ENCODE measurements at places on chromosomes 16 and 17.

DNA sequence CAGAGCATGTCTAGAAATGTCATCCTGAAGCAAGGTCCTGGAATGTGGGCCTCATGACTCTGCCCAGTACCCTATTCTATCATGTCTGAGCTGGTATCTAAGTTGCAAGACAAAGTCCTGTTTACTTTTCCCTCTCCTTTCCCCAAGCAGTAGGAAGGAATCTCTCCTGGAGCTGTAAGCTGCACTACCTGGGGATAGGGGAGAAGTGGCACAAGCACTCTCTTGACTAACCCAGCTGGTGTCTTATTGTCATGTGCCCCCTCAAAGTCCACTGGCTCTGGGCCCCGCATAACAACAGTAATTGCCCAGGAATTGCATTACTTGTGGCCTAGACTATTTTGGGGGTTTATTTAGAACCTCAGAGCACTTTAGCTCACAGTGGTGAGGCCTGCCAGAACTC, 1366.3 kb upstream of the GOT2 start:
- DNase-seq, result no peak

DNA sequence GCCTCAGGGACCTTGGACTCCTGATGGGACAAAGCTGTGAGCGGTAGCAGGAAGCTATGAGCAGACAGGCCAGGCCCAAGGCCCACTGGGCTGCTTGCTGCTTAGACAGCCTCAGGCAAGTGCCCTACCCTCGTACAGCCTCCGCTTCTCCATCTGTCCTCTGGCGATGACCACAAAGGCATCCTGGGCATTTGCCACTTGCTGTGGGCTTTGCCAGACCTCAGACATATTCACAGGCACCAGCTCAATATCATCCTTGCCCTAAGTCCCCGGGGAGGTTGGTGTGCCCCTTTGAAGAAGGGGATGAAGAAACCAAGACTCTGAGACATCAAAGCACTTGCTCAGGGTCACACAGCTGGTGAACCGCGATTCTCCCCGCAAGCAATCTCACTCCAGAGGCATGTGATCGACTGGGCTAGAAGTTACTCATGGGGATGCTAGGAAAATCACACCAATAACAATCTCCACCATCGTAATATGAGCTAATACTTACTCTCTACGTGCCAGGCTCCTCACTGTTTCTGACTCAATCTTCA, 21.7 kb downstream of the PPL start:
- no peak for DNase-seq

DNA sequence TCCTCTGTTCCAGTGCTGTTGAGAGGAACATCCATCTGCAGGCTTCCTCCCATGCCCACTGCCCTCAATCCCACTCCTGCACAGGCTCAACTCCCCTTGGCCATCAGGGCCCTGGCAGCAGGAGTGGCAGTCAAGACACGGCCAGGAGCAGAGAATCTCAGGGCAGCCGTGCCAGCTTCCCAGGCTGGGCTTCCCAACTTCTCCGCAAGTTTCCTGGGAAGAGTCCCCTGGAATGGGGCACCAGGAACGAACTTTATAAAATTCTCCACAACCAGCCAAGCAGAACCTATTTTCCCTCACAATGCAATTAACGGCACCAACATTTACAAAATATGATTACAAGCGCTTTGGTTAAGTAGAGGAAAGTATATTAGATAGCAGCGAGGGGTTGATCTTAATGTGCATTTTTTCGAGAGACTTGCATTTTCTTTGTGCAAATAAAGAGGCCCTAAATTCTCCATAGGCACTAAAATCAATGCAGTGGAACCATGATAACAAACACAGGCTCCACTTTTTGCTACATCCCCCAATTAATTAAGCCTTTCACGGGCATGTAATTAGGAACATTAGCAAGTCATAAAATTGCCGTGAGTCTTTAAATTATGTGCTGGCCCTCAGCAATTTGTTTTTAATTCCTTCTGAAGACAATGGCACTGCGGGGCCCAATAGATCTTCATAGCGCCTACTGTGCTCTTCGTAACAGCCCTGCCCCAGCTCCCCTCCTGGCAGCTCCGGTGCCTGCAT, 99.9 kb upstream of the LHX1 start:
- peak; percentile 20 for DNase-seq

GRCh38 chr16:87809150-87809902, 43.5 kb upstream of the KLHDC4 start:
- no peak for DNase-seq

GRCh38 chr17:82366749-82367148, 4.8 kb upstream of the UTS2R start:
- peak; percentile 77 for DNase-seq

- no peak for DNase-seq
These were observed 12.4 kb downstream of the SGCA start for GRCh38 chr17:50177983-50178834.

- DNase-seq, result no peak
These were observed 57.8 kb downstream of the BMERB1 start for GRCh38 chr16:15492091-15492740.

- no peak for DNase-seq
These were observed 499.4 kb upstream of the HSBP1 start for GRCh38 chr16:83308414-83308813.

GRCh38 chr16:82497139-82497538, 129.6 kb upstream of the CDH13 start:
- no peak for DNase-seq

GRCh38 chr17:77677630-77678029, 280.9 kb upstream of the TNRC6C start:
- no peak for DNase-seq

DNA sequence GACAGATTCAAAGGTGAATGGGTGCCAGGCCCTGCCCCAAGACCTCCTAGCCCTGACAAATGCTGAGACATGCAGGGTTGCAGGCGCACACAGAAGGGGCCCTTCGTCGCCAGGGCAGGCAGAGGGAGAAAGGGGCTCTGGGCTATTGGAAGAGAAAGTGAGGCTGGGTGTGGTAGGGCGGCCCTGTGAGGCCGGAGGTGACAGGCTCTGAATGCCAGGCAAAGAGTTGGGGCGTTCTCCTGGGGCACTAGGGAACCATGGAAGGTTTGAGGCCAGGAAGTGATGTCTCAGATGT, 26.4 kb upstream of the NXPH3 start:
- DNase-seq, result no peak

- no peak for DNase-seq
These were observed 27.4 kb upstream of the CDH3 start for GRCh38 chr16:68617734-68618133.

DNA sequence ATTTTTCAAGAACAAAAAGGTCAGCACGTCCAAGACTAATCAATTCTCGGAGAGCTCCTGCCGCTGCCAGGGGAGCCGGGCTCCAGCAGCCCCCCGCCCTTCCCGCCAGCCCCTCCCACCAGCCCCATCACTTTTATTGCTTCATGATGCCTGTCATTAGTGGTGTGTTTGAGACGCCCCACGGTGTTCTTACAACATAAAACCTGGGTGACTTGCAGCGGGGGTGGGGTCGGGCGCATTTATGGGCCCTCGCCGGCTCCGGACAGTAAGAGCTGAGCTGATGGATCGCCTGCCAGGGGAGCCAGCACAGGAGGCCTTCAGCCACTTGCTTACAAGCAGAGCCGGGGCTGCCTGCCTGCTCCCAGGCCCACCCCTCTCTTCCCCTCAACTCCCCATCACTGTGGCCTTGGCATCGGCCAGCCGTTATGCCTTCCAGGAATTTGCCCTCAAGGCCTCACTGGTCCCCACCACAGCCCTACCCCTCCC, 82.9 kb upstream of the CBX4 start:
- DNase-seq, result peak; percentile 64

GRCh38 chr16:67537636-67538591, 9.3 kb downstream of the RIPOR1 start:
- no peak for DNase-seq

Data from NCI-H2081 (cell line).